Skin of body (tissue), 3 donors: ENCODE measurements at places on chromosomes 1 and 21. TPM values are rescaled to one million over a fixed set of nuclear protein-coding genes. Genes with fewer than 3 reads are reported as not detected.
A peak's percentile ranks its signal among the peaks of the same experiment; 100 is the strongest.

DNA sequence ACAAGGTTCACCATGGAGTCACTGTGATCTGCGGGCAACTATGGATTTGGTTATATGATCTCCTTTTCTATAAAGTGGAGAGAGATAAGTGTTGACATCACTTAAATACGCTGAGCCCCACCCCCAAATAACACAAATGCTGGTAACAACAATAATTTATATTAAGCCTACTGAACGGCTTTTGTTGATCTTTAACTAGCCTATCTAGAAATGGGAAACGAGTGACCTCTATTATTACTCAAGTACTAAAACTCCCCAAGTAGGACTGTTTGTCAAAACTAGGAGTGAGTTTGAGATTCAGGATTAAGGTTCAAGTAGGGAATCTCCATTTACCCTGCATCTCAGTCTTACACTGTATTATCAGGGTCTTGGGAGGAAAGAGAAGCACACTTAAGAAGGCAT lies 52.2 kb downstream of the MAP3K7CL start:
- no peak for DNase-seq

DNA sequence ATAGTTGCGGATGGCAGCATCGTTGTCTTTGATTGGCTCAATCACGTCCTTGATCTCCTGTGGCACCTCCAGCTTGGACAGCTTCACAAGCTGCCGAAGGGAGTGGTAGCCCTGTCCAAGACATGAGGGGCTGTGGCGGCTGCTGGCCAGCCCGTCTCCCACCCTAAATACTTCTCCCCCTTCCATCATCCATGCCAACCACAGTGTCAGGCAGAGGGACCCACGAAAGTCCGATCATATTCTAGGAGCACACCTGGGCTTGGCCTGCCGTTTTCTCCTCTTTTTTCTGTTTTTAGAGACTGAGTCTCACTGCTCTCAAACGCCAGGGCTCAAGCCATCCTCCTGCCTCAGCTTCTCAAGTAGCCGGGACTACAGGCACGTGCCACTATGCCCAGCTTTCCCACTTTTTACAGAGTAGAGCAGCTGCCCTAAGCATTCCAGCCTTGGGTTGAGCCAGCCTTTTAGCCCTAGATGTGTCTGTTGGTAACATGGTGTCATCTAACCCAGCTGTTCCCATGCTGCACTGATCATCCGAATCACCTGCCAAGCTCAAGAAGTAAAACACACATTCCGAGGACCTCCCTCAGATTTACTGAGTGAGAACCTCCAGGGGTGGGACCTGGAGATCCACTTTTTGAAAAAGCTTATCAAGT lies 10.4 kb downstream of the MTHFR start:
- no peak for DNase-seq

GRCh38 chr1:27646676-27647075 lies 11.7 kb upstream of the FGR start:
- no peak for DNase-seq

DNA sequence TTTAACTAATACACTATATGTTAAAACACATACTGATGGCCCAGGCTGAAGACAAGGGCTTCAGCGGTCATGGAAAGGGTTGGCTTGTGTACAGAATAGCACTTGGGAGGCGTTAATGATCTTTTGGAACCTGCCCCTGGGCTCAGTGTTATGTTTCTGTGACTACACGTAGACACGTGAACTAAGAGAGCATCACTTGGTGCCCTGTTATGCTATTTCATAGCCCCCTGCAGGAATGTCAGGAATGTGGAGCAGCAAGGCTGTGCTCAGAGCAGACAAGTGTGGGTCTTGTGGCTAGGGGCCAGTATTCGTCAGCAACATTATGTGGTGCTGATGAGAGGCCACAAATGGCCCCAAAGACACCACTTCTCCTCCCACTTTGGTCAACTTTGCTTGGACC lies 132.4 kb downstream of the MAP3K21 start:
- DNase-seq, result no peak

DNA sequence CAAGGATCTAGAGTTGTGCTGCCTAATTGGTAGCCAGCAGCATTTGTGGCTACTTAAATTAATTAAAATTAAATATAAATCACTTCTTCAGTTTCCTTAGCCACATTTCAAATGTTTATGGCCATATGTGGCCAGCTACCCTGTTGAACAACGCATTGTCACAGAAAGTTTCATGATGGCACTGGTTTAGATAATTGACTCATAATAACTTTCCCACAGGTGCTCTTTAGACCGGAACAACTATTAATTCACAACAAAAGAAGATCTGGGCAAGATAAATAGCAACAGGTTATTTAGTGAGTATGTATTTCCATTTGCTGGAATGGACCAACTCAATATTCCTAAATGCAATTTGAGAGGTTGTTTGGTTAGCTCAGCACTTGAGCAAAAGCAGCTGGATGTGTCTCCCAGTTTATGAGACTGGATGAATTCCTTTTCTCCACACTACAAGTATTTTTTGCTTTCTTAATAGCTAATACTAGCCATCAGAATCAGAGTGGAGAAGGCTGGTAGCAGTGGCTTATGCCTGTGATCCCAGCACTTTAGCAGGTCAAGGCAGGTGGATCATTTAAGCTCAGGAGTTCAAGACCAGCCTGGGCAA lies 3.7 kb upstream of the AMIGO1 start:
- DNase-seq, result no peak

DNA sequence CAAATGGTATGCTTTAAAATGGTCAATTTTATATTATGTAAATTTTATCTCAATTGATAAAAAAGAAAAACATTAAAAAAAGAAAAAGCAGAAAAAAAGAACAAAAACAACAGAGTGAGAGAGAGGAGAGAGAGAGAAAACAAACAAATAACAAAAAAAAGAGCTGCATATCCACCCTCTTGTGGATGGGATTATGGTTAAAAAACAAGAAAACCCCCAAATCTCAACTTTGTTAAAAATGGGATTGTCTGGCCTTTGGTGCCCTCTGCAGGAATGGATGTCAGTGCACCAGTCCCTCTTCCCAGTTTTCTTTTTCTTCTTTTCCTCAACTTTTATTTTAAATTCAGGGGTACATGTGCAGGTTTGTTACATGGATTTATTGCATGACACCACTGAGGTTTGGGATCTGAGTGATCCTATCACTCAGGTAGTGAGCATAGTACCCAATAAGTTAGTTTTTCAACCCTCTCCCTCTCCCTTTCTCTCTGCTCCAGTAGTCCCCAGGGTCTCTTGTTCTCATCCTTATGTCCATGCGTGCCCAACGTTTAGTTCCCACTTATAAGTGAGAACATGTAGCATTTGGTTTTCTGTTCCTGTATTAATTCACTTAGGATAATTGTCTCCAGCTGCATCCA lies 28.1 kb downstream of the RNF187 start:
- peak; percentile 37 for DNase-seq

DNA sequence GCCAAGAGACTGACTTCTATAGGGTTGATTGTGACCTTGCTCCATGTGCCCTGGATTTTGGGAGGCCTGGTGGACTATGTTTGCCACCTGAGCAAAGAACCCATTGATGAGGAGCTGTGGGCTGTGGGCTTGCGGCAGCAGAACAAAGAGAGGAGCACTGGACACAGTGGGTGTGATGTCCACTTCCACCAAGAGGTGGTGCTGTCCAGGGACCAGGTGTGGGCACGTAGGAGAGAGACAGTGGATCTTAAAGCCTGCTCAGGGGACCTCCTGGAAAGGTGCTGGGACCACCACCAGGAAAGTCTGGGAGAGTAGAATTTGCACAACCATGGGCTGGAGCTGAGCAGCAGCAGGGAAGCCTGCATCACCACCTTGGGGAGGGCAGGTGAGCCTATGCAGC lies 106.7 kb upstream of the ETS2 start:
- DNase-seq, result no peak

DNA sequence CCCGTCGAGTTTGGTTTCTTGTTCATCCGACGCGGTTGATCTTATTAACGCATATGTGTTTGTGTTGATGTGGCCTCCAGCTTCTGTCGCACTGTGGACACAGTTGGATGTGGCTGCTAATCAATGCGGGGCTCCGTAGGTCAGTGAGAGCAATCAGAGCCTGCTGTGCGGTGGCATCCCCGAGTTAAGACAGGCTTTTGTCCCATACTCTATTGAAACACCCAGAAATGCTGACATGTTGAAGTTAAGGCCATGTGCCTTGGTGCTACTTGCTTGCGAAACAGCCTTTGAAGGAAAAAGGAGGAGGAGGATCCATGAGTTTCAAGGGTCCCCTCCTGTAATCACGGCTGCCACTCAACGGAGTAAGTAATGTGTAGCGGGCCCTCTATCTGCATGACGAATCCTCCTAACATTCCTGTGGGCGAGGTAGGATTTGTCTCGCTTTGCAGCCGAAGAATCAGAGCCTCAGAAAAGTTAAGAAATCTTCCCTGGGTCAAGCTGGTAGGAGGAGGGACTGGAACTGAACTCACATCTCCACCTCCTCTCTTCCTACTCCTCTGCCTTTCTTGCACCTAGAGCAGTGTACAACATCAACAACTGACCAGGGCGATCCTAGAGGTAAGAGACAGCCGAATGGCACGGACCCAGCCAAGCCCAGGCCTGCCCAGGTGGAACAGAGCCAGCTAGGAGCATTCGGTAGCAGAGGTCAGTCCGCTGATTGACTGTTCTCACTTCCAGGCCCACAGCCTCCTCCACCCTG lies 19.5 kb downstream of the PDE9A start:
- DNase-seq, result no peak

- no peak for DNase-seq
These were observed 16.5 kb upstream of the SPAG17 start for GRCh38 chr1:118201524-118201923.

GRCh38 chr1:160776178-160776577 lies 19.8 kb upstream of the LY9 start:
- no peak for DNase-seq

DNA sequence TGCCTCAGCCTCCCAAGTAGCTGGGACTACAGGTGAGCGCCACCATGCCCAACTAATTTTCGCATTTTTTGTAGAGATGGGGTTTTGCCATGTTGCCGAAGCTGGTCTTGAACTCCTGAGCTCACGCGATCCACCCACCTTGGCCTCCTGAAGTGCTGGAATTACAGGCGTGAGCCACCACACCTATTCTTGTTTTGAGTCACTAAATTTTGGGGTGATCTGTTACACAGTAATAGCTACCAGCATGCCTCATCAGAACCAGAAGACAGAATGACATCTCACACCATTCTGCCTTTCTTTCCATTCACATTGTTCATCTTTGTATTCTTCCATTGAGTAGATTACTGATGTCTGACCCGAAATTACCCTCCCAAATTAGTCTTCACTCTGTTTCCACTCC lies 9.1 kb downstream of the RHBDL2 start:
- DNase-seq, result no peak

DNA sequence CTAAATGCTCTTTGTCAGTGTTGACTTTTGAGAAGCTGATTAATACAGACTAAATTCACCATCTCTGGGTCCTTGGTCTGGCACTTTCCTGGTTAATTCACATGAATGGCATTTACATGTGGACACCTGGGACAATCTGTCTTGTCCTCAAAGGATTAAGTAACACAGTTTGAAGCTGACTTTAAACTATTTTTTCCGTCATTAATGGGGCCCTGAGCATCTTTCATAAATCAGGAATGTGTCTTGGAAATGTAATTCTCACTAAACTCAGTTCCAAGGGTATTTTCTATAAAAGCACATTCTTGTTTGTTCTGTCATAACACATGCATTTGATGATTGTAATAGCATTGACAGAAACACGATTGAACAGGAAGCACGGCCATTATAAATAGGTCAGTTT lies 26.7 kb upstream of the NBL1 start:
- DNase-seq, result peak; percentile 14

GRCh38 chr1:50969611-50970508 lies at the start of gene CDKN2C:
Gene CDKN2C, plus strand, starts transcription at chr1:50970245. Its CDS starts 124 bp downstream, at chr1:50970369.
- DNase-seq, result peak; percentile 88

DNA sequence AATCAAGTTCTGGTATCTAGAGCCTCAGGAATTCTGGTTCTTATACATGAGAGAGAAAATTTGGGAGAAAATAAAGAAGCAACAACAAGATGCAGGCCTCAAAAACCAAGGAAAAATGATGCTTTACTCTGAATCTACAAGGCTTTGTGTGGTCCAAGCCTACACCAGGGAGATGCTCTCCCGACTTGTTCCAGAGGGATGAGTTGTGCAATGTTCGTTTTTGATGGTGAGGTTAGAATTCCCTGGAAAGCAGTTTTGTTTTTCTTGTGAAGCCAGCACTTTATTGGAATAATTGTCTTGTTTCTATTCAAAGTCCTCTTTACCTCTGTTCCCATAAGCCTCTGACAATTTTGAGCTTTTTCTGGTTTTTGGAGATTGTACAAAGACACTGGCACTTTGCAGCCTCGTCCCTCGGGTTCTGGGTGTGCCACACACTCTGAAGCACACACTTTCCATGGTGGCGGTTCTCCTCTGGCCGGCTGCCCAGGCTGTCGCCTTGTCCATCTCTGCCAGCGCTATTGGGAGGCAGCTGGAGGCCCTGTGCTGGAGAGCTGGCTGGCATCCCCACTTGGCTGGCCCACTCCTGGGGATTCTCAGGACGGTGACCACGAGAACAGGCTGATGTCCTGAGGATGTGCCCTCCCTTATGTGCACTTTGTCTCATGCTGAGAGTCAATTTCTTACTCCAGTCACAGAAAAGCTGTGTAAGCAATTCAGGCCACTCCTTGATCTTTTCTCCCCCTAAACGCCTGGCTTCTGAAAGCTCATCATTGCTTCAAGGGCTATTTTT lies 70.2 kb downstream of the EDEM3 start:
- no peak for DNase-seq

MAP3K21 gene
- 1.5 TPM for total RNA-seq

TSACC gene
- not detected for total RNA-seq

KCNA3 gene
- 0.30 TPM for total RNA-seq

SLC22A15 gene
- 4.0 TPM for total RNA-seq

CD1D gene
- 1.3 TPM for total RNA-seq

UBE2U gene
- not detected for total RNA-seq
